Panc1 (cell line): ENCODE measurements at places on chromosomes 11 and 22.

GRCh38 chr22:46415776-46416519, 80.4 kb downstream of the TRMU start:
- H3K36me3 ChIP-seq: no peaks in the 10 kb centered on the region
- H3K27ac ChIP-seq: no peak overlapping the region
- no peaks in the 10 kb centered on the region for H3K4me1 ChIP-seq
- H3K4me3 ChIP-seq: no peak overlapping the region

DNA sequence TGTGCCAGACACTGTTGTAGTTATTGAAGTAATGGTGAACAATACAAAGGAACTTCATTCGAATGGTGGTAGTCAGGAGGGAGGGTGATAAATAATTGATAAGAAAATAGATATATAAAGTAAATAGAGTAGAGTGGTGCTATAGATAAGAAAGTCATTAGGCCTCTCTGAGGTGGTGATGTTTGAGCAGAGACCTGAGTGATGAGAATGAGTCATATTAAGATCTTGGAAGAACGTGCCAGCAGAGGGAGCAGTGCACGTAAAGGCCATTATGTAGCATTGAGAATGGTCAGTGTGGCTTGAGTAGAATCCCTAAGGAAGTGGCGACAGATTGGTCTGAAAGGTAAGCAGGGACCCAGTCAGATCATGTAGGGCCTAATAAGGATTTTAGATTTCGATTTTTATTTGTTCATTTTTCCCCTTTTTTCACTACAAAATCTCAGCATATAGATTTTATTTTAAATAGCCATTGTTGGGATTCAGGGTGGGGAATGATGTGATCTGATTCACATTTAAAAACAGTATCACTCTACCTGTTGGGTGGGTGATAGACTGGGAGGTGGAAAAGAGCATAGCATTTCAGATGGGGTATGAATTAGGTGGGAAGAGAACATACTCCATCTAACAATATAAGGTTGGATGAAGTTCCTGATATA, 44.7 kb downstream of the CCDC90B start:
- no peaks in the 10 kb centered on the region for H3K4me1 ChIP-seq
- H3K27me3 ChIP-seq: no peaks in the 10 kb centered on the region
- H3K27ac ChIP-seq: no peak overlapping the region
- peak; percentile 51 for DNase-seq
- H3K36me3 ChIP-seq: no peaks in the 10 kb centered on the region

- H3K36me3 ChIP-seq: no peaks in the 10 kb centered on the region
- DNase-seq: no peak
- H3K4me3 ChIP-seq: no peak overlapping the region
- no peaks in the 10 kb centered on the region for H3K27me3 ChIP-seq
- H3K4me1 ChIP-seq: no peaks in the 10 kb centered on the region
Observed at GRCh38 chr11:9633679-9634078, 30.2 kb upstream of the SWAP70 start.

DNA sequence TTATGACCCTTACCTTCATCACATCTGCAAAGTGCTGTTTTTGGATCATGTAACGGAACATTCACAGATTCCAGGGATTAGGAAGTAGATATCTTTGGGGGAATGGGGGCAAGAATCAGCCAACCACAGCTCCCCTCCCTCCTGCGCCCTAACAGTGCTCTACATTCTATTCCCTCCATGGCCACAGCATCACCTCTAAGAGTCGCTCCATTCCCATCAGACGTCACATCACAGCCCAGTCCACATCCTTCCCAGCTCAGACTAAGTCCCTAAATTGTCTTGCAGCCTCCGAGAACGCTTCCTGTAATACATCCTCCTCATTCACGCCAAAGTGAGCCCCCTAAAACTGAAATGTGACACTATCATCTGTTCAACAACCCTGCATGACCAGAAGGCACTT, 5.9 kb downstream of the SCGB1D1 start:
- H3K27ac ChIP-seq: no peak overlapping the region
- no peak overlapping the region for H3K4me3 ChIP-seq
- H3K4me1 ChIP-seq: no peaks in the 10 kb centered on the region
- H3K27me3 ChIP-seq: peaks cover 29% of the 10 kb centered on the region
- no peak for DNase-seq
- H3K36me3 ChIP-seq: no peaks in the 10 kb centered on the region

DNA sequence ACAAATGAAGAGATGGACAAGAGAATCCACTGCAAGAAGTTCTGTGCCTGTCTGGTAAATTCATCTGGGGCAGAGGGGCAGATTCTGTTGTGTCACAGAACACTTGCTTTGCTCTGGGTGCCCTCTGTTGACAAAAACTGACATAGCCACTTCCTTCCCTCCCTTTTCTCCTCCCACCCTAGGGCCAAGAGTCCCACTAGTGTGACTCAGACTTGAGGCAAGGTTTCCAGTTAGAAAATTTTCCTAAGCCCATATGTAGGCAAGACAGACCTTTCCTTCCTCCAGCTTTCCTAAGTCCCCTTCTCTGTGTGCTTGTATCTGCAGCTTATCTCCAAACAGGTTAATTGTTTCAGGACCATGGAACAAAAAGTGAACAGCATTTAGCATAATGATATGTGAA, 106.8 kb downstream of the RBFOX2 start:
- peak overlapping the region; percentile 15 for H3K27ac ChIP-seq
- no peak overlapping the region for H3K4me3 ChIP-seq
- H3K4me1 ChIP-seq: no peaks in the 10 kb centered on the region; the same call in 1 of the 2 replicates
- H3K36me3 ChIP-seq: no peaks in the 10 kb centered on the region
- no peaks in the 10 kb centered on the region for H3K27me3 ChIP-seq

- no peaks in the 10 kb centered on the region for H3K27me3 ChIP-seq
- H3K4me1 ChIP-seq: no peaks in the 10 kb centered on the region; the same call in 1 of the 2 replicates
- H3K4me3 ChIP-seq: peak overlapping the region; percentile 76
Observed at GRCh38 chr22:38655519-38656255, 505 bp downstream of the FAM227A start.

GRCh38 chr11:34464591-34465051, 25.9 kb downstream of the CAT start:
- DNase-seq: no peak
- H3K4me1 ChIP-seq: no peaks in the 10 kb centered on the region
- H3K27me3 ChIP-seq: no peaks in the 10 kb centered on the region
- H3K4me3 ChIP-seq: no peak overlapping the region
- H3K27ac ChIP-seq: no peak overlapping the region
- H3K36me3 ChIP-seq: peaks cover 36% of the 10 kb centered on the region

DNA sequence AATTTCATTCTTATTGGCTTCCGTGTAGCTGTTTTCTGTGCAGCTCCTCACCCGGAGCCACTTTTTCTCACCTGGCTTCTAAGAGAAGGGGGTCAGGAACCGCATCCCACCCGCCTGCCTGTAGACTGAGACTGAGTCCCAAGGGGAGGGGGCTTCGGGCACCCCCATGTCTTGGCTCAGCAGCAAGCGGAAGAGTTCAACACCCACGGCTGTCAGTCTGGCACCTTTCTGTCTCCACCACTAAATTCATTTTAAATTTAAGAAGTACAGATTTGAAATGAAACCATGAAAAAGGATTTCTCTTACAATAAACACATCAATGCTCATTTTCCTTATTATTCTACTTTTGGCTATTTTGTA, 66.7 kb downstream of the EFCAB6 start:
- no peak for DNase-seq
- H3K27me3 ChIP-seq: peaks cover 2% of the 10 kb centered on the region
- no peaks in the 10 kb centered on the region for H3K4me1 ChIP-seq
- H3K27ac ChIP-seq: no peak overlapping the region

- H3K36me3 ChIP-seq: no peaks in the 10 kb centered on the region
- peaks cover 21% of the 10 kb centered on the region for H3K4me1 ChIP-seq
- no peak overlapping the region for H3K4me3 ChIP-seq
- DNase-seq: no peak
- peak overlapping the region; percentile 75; the same call in 1 of the 2 replicates for H3K27ac ChIP-seq
Observed at GRCh38 chr11:69113226-69113625, 42.5 kb upstream of the SMIM38 start.

DNA sequence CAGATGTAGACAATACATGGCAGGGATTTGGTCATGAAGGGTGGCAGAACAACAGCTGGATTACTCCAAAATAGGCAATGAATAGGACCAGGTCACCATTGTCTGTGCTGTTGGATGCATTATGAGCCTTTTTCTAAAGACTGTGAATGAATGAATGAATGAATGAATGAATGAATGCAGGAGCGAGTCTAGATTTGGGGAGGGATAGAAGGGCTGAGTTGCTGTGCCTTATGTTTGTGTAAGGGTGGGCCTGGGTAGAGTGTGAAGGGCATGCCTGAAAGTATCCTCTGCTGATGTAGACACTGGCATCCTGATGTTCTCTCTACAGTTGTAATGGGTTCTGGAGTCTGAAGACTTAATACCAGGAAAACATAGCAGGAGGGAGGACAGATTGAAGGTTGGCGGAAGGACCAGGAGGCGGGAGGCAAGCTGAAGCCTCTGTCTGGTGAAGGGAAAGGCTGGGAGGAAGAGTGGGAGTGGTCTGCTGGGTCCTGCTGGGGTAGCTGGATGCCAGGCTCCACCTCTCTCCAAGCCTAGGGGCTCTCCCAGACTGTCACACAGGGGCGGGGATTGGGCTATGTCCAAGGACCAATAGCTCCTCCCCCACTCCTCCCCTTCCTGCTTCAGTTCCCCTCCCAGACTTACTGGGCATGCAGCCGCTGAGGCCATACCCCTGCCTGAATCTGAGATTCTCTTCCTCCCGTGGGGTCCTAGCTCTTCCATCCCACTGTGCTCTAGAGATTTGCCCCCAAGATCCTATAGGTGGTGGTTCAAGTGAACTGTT, 4.8 kb downstream of the TRIM3 start:
- H3K4me1 ChIP-seq: peaks cover 8% of the 10 kb centered on the region
- H3K36me3 ChIP-seq: no peaks in the 10 kb centered on the region
- no peak overlapping the region for H3K27ac ChIP-seq
- H3K4me3 ChIP-seq: no peak overlapping the region

GRCh38 chr22:37632174-37633088, 7.0 kb upstream of the SH3BP1 start:
- DNase-seq: no peak
- H3K4me3 ChIP-seq: no peak overlapping the region
- peaks cover 19% of the 10 kb centered on the region for H3K4me1 ChIP-seq
- H3K27me3 ChIP-seq: no peaks in the 10 kb centered on the region
- H3K36me3 ChIP-seq: no peaks in the 10 kb centered on the region
- no peak overlapping the region for H3K27ac ChIP-seq

- no peak overlapping the region for H3K27ac ChIP-seq
- H3K27me3 ChIP-seq: no peaks in the 10 kb centered on the region
- H3K4me3 ChIP-seq: no peak overlapping the region
- no peaks in the 10 kb centered on the region for H3K36me3 ChIP-seq
Observed at GRCh38 chr11:123091506-123091905, 29.6 kb upstream of the HSPA8 start.

- peaks cover 12% of the 10 kb centered on the region; the same call in 1 of the 2 replicates for H3K27me3 ChIP-seq
- no peaks in the 10 kb centered on the region for H3K36me3 ChIP-seq
- no peak overlapping the region for H3K4me3 ChIP-seq
- no peak overlapping the region for H3K27ac ChIP-seq
- peak; percentile 67 for DNase-seq
Observed at GRCh38 chr11:88103337-88104206, 71.7 kb downstream of the RAB38 start.

GRCh38 chr11:4030197-4030596, 64.4 kb upstream of the RRM1 start:
- H3K27me3 ChIP-seq: no peaks in the 10 kb centered on the region
- H3K36me3 ChIP-seq: no peaks in the 10 kb centered on the region
- H3K27ac ChIP-seq: no peak overlapping the region
